Astrocyte (in vitro differentiated cells and primary cell): ENCODE measurements at places on chromosomes 3 and 15.
A peak's percentile ranks its signal among the peaks of the same experiment; 100 is the strongest.

DNA sequence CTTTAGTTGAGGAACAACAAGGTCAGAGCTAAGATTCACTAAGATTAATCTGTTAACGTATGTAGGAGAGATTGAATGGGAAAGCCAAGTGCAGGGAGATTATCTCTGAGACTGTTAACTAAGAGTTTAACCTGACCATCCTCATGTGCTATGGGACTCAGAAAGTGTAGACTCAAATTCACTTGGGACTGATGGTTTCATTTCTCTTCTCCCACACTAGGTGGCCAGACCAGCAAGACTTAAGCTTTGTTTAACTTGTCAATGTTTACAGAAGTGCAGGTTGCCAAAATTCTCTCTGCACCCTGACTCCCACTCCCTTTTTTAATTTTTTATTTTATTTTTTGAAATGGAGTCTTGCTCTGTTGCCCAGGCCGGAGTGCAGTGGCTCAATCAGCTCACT is 6.3 kb upstream of the HEXA start:
- no peak for DNase-seq

- no peak for DNase-seq
Measured at GRCh38 chr3:40292637-40293349, 16.7 kb upstream of the EIF1B start.

DNA sequence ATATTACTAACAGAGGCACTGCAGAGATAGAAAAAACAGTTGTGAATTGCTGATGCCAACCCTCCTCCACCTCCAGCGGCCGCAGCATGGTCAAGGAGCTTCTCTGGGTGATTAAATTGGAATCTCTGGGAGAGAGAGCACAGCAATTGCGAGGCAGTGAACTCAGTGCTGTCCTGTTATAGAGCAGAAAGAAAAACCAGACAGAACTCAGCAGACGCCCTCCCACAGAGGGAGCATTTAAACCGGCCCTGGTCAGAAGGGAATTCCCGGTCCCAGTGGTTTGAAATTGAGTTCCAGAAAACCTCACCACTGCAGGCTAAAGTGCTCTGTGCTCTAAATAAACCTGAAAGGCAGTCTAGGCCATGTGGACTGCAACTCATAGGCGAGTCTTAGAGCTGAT is 175.4 kb downstream of the SQOR start:
- DNase-seq, result no peak

DNA sequence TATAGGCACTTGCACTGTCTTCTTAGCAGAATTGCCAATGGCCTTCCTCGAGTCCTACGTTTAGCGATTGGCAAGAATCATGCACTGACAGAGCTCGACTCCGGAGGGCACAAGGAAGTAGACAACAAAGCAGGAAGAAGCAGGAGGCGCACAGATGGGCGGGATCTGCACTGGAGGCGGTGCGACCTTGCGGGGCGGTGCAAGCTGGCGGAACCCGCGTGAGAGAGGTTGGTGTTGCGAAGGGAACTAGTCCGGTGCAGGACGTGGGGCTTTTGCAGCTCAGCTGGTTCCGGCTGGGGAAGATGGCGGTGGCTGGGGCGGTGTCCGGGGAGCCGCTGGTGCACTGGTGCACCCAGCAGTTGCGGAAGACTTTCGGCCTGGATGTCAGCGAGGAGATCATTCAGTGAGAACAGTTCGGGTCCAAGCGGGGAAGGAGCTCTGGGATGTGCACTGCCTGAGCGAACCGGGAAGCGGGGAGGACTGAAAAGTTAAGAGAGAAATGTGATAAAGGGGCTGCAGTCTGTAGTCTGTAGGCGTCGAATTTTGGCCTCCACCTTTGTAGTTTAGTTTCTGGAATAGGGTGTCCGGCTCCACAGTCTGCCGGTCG is at the start of gene TRIP4:
Gene TRIP4, plus strand, starts transcription at position 275 of the 607 bp plus-strand sequence. Its CDS starts 28 bp downstream, at position 303.
- peak; percentile 96 for DNase-seq
